ENCODE measurements at places on chromosomes 2 and 18.

- no peaks in the 10 kb centered on the region for H3K4me1 ChIP-seq
- no peak overlapping the region for H3K27ac ChIP-seq
- H3K27me3 ChIP-seq, result no peaks in the 10 kb centered on the region
Observed at GRCh38 chr2:144597894-144598593, 78.1 kb upstream of the ZEB2 start.

DNA sequence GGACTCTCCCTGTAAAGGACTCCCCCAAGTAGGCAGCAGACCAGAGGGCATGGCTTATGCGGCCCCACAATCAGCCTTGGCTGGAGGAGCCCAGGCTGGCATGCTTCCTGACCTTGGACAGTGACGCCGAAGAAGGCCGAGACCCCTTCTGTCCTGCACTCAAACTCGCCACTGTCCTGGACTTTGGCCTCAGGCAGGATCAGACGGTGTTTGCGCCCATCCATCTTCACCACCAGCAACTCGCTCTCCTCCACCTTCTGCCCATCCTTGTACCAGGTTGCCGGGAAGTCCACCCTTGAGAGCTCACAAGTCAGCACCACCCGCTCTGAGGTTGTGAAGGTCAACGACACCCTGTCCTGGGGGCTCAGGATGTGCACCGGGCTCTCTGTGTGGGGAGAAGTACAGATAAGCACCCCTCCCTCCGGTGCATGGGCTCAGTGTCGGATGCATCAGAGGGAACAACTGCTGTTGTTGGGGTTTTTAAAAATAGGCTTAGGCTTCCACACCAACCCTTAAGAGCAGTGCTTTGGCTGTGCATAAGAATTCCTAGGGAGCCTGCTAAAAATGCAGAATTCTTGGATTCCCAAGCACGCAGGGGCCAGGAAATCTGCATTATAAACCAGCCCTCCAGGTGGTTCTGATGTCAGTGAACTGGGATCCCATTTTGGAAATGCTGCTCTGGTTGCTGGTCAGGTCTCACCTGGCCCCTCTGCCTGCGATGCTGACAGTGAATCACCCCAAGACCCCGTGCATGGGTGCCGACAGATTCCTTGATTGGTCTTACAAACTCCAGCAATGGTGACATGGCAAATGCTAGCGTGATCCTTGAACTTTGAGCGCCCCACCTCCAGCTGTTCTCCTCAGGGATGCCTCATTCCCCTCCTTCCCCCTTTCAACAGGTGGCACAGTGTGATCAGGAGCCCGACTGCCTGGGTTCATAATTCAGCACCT lies 5.9 kb downstream of the OBSL1 start:
- no peaks in the 10 kb centered on the region for H3K27me3 ChIP-seq
- H3K36me3 ChIP-seq, result no peaks in the 10 kb centered on the region
- no peak overlapping the region for H3K4me3 ChIP-seq
- no peak for DNase-seq
- no peak overlapping the region for H3K27ac ChIP-seq

DNA sequence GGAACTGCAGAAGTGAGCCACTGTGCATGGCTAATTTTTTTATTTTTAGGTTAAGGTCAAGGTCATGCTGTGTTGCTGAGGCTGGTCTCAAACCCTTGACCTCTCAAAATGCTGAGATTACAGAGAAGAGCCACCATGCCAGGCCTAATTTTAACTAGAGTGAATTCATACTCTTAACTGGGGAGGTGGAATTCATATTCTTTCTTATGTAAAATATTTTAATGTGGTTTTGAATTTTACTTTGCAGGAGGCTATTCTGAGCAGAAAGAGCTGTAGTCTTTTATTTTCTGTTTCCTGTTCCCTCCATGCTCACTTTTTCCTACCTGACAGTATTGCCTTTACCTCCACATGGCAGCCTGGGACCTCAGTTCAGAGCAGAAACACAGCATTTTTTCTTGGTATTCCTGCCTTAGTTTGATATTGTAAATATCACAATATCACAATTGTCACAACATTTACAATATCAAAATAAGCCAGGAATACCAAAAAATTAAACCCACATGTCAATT lies 37.1 kb upstream of the CCNYL1 start:
- DNase-seq, result no peak
- no peaks in the 10 kb centered on the region for H3K4me1 ChIP-seq
- no peak overlapping the region for H3K4me3 ChIP-seq
- H3K36me3 ChIP-seq, result no peaks in the 10 kb centered on the region
- H3K27ac ChIP-seq, result no peak overlapping the region

DNA sequence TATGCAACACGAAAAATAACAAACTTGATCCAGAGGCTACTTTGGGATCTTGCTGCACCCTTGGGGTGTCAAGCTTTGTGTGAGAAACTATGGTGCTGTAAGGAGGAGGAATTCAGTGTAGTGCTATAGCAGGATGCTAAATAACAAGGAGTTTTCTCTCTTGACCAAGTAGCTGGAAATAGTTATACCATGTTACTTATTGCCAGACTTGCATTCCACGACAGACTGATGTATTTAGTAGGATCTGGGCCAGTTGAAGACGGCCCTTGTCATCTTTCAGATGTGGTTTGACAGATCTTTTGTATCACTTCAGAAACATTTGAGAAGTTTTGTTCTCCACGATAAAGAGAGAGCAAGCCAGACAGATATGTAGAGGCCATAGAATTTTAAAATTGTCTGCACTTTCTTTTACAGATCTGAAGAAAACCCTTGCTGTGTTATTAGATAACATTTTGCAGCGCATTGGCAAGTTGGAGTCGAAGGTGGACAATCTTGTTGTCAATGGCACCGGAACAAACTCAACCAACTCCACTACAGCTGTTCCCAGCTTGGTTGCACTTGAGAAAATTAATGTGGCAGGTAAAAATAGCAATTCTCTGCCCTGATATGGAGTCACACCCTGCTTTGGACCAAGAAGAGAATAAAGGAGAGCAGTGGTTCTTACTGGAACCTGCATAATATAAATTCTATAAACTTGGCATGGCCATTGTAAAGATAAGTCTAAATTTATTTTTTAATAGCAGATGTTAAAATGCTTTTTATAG lies 16.3 kb downstream of the MGAT5 start:
- no peak for DNase-seq
- H3K36me3 ChIP-seq, result peaks cover 6% of the 10 kb centered on the region
- peaks cover 33% of the 10 kb centered on the region for H3K4me1 ChIP-seq
- no peaks in the 10 kb centered on the region for H3K27me3 ChIP-seq

DNA sequence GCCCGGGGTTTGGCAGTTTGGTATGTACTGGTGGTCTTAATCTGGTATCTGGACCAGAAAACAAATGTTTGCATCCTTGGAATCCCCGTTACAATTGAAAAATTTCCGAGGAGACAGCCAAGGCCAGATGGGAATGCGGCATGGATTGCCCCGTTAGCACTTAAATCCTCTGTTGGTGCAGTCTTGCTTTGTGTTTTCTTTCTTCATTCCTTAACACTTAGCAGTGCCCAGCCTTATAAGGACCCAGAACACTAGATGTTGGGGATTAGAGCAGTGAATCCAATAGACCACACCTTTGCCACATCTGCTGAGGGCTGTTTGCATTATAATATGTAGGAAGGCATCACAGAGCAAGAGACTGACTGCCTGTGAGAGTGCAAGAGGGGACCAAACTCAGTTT lies 12.8 kb upstream of the ZNF532 start:
- no peak for DNase-seq
- H3K27ac ChIP-seq, result no peak overlapping the region
- no peak overlapping the region for H3K4me3 ChIP-seq
- no peaks in the 10 kb centered on the region for H3K36me3 ChIP-seq
- peaks cover 4% of the 10 kb centered on the region for H3K27me3 ChIP-seq
- peaks cover 7% of the 10 kb centered on the region for H3K4me1 ChIP-seq

DNA sequence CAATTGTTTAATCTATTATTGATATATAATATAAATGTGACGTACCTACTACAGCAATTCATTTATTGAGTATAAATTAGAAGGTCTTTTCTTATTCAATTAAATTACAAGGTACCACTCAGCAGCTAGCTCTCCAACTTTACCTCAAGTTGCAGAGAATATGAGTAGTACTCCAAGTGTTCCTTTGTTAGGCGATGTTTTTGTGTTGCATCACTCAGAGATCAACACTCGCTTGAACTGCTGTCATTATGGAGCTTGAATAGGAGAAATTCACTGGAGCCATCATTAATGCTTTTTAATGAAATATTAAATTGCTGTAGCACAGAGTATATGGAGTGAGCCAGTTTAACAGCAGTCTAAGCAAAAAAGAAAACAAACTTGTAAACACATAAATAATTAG lies 320.0 kb downstream of the FSIP2 start:
- H3K4me1 ChIP-seq, result no peaks in the 10 kb centered on the region
- H3K27ac ChIP-seq, result no peak overlapping the region
- H3K4me3 ChIP-seq, result no peak overlapping the region
- no peak for DNase-seq
- no peaks in the 10 kb centered on the region for H3K27me3 ChIP-seq

DNA sequence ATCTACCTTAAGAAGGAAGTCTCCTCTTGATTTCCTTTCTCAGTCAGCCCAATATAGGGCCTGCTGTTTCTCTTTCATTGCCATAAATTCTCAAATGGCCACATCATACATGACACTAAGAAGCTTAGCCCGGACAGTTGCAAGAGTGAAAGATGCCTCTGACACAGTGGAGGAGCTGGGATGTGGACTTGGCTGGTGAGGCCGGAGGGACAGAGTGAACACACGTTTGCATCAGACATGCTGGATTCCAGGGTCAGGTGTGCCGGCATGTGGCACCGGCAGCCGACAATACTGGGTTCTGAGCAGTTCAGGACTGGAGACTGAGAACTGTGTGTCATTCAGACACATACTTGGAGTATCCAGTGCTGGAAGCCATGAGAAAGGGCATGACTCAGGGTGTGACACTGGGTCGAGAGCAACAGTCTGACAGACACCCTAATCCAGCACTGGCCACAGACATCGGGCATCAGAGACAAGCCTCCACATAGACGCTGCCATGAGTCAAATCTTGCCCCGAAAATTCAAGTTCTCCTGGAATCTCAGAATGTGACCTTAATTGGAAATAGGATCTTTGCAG lies 31.4 kb downstream of the TIMM21 start:
- H3K4me1 ChIP-seq, result no peaks in the 10 kb centered on the region
- H3K27ac ChIP-seq, result no peak overlapping the region
- no peak for DNase-seq

DNA sequence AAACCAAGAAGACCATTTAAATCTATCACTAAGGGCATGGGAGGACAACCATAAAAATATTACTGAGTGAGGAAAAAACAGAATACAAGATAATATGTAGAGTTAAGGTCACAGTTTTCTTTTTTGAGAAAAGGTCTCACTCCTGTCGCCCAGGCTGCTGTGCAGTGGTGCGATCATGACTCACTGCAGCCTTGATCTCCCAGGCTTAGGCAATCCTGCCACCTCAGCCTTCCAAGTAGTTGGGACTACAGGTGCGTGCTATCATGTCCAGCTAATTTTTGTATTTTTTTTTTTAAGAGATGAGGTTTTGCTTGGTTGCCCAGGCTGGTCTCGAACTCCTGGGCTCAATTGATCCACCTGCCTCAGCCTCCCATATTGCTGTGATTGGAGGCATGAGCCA lies 24.0 kb downstream of the POLR1A start:
- H3K27ac ChIP-seq, result no peak overlapping the region
- H3K4me3 ChIP-seq, result no peak overlapping the region
- H3K27me3 ChIP-seq, result no peaks in the 10 kb centered on the region
- peaks cover 8% of the 10 kb centered on the region for H3K36me3 ChIP-seq
- no peak for DNase-seq
- peaks cover 21% of the 10 kb centered on the region for H3K4me1 ChIP-seq

DNA sequence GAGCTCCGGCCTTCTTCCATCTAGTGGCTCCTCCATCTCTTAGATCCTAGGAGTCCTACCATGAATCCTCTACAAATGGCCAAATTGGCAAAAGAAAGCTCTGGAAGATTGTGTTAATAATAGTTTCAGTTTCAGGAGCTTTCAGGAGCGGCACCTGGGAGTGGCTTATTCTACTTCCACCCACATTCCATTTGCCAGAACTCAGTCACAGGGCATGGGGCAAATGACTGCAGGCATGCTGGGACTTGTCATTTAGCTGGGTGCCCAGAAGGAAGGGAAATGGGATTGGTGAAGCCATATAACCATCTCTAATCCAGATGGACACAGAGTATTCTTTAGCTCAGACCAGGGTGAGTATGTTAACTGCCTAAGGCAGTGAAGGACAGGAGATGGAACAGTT lies 3.6 kb upstream of the LRATD1 start:
- H3K4me3 ChIP-seq, result no peak overlapping the region
- DNase-seq, result no peak
- no peaks in the 10 kb centered on the region for H3K4me1 ChIP-seq
- no peaks in the 10 kb centered on the region for H3K27me3 ChIP-seq
- no peaks in the 10 kb centered on the region for H3K36me3 ChIP-seq
- H3K27ac ChIP-seq, result no peak overlapping the region

- no peak overlapping the region for H3K27ac ChIP-seq
- no peak overlapping the region for H3K4me3 ChIP-seq
- no peaks in the 10 kb centered on the region for H3K36me3 ChIP-seq
- no peaks in the 10 kb centered on the region for H3K27me3 ChIP-seq
- H3K4me1 ChIP-seq, result no peaks in the 10 kb centered on the region
Observed at GRCh38 chr18:32339045-32339444, 131.6 kb downstream of the GAREM1 start.

GRCh38 chr2:232816657-232817056 lies 40.3 kb upstream of the KCNJ13 start:
- no peak overlapping the region for H3K27ac ChIP-seq
- DNase-seq, result no peak
- H3K4me3 ChIP-seq, result no peak overlapping the region
- H3K27me3 ChIP-seq, result no peaks in the 10 kb centered on the region
- peaks cover 37% of the 10 kb centered on the region for H3K36me3 ChIP-seq

- no peak overlapping the region for H3K27ac ChIP-seq
- no peak overlapping the region for H3K4me3 ChIP-seq
- no peaks in the 10 kb centered on the region for H3K4me1 ChIP-seq
- no peaks in the 10 kb centered on the region for H3K27me3 ChIP-seq
- no peak for DNase-seq
Observed at GRCh38 chr2:170301626-170302025, 123.7 kb downstream of the MYO3B start.

DNA sequence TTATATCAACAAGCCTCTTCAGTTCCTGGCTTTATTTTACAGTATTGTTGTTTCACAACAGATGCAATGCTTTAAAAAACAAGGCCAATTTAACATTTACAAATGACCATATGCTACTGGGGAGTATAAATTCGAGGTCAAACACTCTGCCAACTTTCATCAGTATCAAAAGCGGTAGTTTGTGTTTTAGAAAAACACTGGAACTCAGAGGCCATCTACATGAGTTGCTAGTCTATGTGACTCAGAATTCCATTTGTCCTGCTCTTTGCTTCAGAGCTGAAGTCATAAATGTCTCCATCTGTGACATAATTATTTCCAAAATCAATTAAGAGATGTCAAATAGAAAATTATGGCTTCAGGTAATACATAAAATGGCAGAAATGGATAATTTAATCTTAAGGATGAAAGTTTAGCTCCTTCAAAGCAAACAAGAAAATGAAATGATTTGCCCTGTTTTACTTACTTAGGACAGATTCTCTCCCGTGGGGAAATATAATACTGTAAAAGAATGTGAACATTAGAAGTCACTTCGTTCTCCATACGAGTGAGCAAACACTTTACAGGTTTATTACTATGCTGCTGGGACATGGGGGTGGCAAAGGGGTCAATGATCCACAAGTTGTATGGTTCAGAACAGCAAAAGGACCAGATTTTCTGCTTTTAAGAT lies 3.7 kb downstream of the MEX3C start:
- no peak for DNase-seq
- no peaks in the 10 kb centered on the region for H3K36me3 ChIP-seq
- H3K27me3 ChIP-seq, result no peaks in the 10 kb centered on the region
- H3K4me3 ChIP-seq, result peak overlapping the region; percentile 94
- peaks cover 62% of the 10 kb centered on the region for H3K4me1 ChIP-seq

GRCh38 chr2:114754907-114755563 lies 312.6 kb downstream of the DPP10 start:
- no peaks in the 10 kb centered on the region for H3K27me3 ChIP-seq
- no peak for DNase-seq
- H3K4me3 ChIP-seq, result no peak overlapping the region
- H3K27ac ChIP-seq, result no peak overlapping the region
- no peaks in the 10 kb centered on the region for H3K36me3 ChIP-seq
